ENCODE measurements at places on chromosomes 4 and X.

GRCh38 chr4:91092398-91092980 lies 965.3 kb downstream of the CCSER1 start:
- no peak for DNase-seq

- DNase-seq = no peak
Measured at GRCh38 chr4:8329560-8329858, 60.0 kb downstream of the HTRA3 start.

- no peak for DNase-seq
Measured at GRCh38 chr4:1582227-1582626, 101.9 kb downstream of the FAM53A start.

- peak; percentile 40 for DNase-seq
Measured at GRCh38 chrX:15334561-15334960, 762 bp downstream of the PIGA start.

- no peak for DNase-seq
Measured at GRCh38 chr4:87838205-87838604, 5.4 kb downstream of the MEPE start.

GRCh38 chr4:164138521-164138920 lies 615.4 kb upstream of the SMIM31 start:
- DNase-seq = no peak

DNA sequence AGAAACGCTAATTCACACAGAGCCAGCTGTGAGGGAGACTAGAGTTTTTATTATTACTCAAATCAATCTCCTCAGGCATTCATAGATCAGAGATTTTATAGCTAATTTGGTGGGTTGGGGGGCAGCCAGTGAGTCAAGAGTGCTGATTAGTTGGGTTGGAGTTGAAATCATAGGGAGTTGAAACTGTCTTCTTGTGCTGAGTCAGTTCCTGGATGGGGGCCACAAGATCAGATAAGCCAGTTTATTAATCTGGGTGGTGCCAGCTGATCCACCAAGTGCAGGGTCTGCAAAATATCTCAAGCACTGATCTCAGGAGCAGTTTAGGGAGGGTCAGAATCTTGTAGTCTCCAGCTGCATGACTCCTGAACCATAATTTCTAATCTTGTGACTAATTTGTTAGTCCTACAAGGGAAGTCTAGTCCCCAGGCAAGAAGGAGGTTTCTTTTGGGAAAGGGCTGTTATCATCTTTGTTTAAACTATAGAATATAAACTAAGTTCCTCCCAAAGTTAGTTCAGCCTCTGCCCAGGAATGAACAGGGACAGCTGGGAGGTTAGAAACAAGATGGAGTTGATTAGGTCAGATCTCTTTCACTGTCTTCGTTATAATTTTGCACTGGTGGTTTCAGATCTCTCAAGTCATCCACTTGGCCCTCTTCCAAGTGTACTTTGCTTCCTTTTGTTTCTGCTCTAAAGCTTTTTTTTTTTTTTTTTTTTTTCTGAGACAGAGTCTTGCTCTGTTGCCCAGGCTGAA lies 5.4 kb upstream of the NAA11 start:
- no peak for DNase-seq

DNA sequence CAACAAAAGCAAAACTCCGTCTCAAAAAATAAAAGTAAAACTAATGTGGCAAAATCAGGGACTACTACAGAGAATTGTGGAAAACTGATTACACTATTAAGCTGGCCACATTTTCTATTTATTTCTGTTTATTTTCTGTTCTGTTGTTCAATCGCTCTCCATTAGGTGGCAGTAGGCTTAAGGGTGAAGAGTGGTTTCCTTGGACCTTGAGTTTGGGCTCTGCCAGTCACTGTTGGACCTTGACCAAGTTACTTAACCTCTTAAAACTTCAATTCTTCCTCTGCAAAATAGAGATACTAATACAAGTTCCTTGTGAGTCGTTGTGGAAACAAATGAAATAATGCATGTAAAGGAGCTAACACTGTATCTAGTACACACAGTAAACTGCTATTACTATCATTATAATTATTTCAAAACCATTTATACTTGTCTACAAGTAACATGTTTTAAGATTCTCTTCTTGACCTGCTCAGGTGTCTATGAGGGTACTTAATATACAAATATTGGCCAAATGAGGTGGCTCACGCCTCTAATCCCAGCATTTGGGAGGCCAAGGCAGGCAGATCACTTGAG lies 15.2 kb downstream of the HSD17B11 start:
- peak; percentile 24 for DNase-seq

DNA sequence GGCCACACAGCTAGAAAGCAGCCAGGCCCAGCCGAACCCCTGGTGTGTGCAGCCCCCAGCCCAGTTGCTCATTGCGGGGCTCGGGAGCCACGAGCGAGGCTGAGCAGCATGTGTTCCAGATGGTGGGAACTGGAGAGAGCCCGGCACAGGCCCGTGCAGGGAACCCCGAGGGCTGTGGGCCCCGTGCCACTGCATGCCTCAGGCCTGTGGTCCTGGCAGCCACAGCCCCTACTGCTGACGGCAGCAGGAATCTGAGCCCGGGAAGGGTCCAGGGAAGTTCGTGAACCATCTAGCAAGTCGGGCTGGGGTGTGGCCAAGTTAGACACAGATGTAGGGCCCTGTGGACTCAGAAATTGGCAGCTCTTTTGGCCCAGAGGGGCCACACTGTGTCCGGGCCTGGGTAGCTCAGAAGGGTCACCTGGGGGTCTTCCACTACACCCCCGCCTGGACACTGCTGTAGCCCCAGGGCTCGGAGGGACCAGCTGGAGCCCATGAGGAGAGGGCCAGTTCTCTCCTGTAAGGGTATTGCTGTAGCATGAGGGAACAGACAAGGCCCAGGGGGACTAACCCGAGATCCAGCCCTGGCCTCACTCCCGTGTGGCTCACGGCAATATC lies 12.1 kb downstream of the HTRA3 start:
- DNase-seq = no peak

DNA sequence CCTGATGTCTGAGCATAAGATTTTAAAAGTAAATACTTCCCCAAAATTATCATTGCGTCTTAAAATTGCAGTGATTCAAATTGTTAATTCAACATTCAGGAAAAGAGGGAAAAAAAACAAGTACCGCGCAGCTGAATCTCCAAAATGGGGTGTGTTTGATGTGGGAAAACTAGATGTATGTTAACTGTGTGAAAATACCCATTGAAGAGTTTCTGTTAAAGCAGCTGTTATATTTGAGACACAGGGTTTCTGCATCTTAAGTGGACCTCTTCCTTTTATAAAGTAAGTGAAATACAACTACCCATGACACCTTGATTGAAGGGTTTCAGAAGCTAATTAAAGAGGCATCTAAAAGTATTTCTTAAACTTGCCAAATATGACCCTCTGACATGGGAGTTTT lies 1186.1 kb downstream of the NLGN4X start:
- no peak for DNase-seq

DNA sequence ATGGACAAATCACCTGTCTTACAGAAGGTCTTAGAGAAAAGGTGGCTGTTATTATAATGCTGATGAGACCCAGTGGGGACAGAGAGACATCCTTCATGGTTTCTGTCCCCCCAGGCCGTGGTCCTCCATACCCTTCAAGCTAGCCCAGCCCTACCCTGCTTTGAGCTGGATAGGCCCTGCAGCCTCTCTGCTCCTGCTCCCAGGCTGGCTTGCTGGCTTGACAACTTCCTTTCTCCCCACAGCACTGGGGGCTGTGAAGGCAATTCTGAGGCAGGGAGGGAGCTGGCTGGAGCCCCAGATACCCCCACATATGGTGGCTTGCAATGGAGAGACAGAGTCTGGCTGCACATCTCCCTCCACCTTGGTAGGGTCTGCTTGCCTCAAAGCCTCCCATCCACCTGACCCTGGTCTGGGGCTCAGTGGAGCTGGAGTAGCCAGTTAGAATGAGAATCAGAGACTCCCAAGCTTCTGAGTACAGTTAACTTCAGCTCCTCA lies 118.2 kb downstream of the PJA1 start:
- no peak for DNase-seq

DNA sequence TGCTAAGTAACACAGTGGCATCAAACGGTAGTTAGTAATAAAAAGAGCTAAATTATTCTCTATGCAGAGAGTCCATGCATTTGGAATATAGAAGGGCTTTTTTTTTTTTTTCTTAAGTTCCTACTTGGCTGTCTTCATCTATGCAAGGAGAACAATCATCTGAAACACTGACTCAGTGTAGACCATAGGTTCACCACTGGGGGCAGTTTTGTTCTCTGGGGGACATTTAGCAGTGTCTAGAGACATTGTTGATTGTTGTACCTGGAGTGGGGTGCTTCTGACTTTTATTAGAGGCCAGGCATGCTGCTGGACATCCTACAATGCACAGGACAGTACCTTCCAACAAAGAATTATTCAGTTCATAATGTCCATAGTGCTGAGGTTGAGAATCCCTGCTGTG lies 41.2 kb downstream of the TMA16 start:
- DNase-seq = no peak

- no peak for DNase-seq
Measured at GRCh38 chrX:129510331-129510730, 13.0 kb downstream of the SMARCA1 start.

DNA sequence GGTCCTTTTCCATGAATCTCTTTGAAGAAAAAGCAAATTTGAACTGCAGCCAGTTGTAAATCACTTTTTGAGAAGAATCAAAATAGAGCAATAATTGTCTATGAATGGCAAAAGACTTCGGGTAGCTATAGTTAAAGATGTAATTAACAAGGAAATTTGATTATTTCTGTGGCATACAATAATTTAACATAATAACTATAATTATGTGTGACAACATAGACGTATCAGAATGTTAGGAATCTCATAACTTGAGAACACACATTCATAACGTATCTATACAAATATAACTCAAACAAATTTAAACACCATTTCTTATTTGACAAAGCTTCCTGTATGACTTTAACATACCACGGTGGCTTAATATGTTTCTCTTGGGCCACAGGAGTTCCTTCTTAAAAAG lies 36.0 kb upstream of the NSG1 start:
- no peak for DNase-seq

- DNase-seq = peak; percentile 50
Measured at GRCh38 chrX:1507511-1508463, 29.2 kb downstream of the P2RY8 start.

DNA sequence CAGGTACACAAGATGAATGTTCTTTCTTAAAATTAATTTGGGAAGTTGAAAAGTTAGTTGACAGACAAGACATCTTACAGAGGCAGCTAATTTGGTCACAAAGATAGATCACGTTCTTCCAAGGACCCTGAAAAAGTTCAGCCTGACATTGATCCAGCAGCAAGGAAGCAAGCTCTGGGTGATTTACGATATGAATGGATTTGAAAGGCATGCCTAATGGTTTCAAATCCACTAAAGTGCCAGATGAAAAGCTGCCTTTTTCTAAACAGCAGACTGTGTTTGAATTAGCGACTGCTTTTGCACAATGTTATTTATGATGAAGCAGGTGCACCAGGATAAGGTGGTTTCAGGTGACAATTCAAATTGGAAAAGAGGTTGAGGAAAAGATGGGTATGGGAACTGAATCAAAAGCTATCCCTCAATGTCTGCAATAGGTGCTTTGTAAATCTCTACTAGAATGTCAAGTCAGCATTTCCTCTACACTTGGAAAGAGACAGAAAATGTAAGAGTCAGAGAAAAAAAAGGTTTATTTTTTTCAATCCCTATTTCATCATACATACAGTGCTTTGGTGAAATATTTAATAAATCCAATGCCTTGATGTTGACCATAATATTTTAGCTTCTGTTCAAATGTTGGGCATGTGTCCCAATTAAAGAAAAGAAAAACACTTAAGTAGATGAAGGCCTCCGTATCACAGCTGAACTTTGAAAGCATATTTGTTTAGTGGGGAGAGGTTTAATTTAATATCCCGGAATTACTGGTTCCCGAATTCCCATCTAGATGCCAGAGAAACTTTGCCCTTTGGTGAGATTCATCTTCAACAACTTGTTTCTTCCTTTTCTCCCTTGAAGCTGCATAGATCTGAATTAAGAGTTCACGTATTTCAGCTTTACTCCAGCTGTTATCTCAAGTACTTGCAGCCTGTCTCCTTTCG lies 6.0 kb downstream of the RASGEF1B start:
- DNase-seq = no peak

DNA sequence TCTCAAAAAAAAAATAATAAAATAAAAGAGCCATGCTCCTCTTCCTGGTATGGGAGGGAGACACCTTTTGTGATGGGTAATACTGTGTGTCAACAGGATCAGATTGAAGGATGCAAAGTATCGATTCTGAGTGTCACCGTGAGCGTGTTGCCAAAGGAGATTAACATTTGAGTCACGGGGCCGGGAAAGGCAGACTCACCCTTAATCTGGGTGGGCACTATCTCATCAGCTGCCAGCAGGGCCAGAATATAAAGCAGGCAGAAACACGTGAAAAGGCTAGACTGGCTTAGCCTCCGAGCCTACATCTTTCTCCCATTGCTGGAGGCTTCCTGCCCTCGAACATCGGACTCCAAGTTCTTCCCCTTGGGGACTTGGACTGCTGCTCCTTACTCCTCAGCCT lies 95.4 kb downstream of the SHOX start:
- no peak for DNase-seq

- no peak for DNase-seq
Measured at GRCh38 chr4:124097447-124097846, 615.1 kb downstream of the ANKRD50 start.

DNA sequence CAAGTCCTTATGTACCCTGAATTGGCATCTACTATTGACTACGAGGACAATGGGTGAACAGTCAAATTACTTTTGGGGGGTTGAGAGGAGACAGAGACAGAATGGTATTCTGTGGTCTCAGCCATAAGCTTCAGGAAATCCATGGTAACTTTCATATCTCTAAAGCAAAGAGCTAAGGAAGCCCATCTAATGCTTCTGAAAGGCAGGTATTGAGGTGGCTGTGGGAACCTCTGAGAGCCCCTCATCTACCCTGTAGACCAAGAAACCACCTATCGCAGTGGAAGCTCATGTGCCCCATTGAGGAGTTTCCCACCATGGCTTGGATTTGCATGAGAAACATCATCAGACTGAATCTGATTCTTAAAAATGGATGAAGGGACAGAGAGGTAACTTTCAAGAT lies 23.1 kb upstream of the BMP2K start:
- no peak for DNase-seq

DNA sequence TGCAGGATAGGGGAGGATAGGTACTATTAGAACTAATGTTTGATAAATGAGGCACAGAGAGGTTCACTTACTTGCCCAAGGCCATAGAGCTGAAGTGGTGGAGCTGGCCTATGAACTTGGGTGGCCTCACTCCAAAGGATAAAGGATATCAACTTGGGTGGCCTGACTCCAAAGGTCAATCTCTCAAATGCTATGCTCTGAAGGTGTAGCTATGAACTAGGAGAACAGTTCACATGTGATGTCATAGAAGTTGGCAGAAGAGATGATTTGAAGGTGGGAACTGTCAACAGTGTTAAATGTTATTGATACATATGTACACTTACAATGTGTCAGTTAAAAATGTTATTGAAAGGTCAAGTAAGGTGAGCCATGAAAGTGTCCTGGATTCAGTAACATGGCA lies 6.2 kb upstream of the CHST7 start:
- DNase-seq = no peak
